ENCODE measurements at places on chromosomes 7 and 10.

- DNase-seq: no peak
These were observed 119.0 kb upstream of the KCNMA1 start for GRCh38 chr10:77756319-77757232.

- no peak for DNase-seq
These were observed 87.3 kb downstream of the ODAD2 start for GRCh38 chr10:27911539-27911938.

GRCh38 chr7:70544016-70544415 is 587.9 kb upstream of the GALNT17 start:
- DNase-seq: no peak

DNA sequence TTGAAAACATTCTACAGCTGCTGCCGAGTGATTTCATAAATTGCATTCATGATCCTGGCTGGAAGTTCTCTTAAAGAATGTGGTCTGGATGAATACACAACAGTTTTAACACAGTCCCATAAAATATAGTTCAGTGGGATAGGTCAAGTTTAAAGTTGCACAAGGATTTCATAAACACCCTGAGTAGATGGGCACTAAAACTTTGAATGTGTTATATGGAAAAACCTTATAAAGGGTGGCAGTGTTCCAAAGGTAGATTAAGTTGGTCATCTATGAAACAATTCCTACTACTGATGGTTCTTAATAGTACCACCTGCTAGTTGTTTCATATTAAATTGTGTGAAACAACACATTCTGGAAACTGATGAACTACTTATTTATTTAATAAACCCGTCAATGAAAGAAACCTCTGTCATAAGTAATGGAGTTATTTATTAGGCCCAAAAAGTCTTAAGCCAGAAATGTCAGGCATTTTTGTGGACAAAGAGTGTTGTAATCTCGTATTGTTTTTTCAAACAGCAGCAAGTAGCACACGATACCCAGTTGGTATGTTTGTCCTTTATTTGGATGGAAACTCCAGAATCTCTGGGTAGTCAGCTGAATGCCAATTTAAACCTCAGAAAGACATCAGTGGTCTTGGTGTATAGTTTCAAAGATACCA is 14.3 kb upstream of the RPA3 start:
- DNase-seq: no peak

- DNase-seq: no peak
These were observed 135.4 kb downstream of the MYOF start for GRCh38 chr10:93346694-93347093.

GRCh38 chr7:27062946-27063345 is 32.9 kb downstream of the HOXA1 start:
- no peak for DNase-seq

DNA sequence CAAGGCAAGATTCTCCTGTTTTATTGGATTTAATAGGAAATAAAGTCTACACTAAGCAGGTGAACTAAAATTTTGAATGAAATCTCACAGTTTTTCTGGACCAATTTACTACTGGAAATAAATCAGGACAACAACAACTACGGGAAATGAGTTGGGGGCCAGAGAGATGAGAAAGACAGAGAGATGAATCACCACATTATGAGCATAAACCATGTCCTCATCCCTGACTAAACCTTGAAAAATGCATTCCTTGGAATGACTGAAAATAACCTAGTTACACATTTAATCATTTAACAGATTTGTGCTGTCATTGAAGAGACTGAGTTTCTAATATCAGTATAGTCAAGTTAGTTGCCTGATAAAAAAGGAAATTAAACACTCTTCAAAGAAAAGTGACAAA is 608.4 kb upstream of the KCND2 start:
- no peak for DNase-seq

DNA sequence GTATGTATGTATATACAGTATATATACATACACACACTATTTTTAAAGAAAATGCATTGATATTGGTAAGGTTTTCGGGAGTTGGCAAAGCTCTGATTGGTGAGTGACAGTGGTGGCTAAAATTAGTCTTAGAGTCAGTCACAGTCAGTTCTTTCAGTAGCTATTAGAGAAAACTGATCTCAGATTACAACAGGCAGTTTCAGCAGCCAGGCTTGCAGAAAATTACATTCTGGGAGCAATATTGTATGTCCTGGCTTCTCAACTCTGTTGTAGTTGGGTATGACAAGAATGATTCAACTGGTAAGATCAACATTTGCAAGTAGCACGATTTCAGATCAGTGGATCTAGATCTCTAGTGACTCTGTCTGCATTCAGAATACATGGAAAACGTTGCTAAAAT is 897.9 kb upstream of the AUTS2 start:
- DNase-seq: no peak
